ENCODE measurements at places on chromosomes 6 and 20.

GRCh38 chr6:169906688-169907418, 155.4 kb downstream of the ERMARD start:
- no peak for DNase-seq

- no peak for DNase-seq
Measured at GRCh38 chr6:37695857-37696219, 1.8 kb downstream of the MDGA1 start.

- peak; percentile 89 for DNase-seq
Measured at GRCh38 chr6:165573671-165574070, 89.4 kb downstream of the PDE10A start.

DNA sequence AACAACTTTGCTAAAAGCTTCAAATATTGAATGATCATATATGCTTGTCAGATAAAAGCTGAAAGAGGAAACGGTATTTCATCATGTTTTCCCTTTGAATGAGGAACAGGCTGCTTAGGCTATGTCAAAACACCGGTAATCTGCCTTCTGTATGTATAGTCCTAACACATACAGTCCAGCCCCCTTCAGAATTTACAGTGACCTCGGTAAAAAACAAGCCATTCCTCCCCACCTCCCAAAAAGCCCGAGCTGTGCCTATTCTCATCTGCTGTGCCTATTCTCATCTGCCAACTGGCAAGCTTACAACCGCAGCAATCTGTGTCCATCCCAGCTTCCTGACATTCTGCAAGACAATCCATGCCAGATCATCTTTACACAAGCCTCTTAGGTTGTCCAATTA, 26.8 kb upstream of the UBE2J1 start:
- DNase-seq = no peak

DNA sequence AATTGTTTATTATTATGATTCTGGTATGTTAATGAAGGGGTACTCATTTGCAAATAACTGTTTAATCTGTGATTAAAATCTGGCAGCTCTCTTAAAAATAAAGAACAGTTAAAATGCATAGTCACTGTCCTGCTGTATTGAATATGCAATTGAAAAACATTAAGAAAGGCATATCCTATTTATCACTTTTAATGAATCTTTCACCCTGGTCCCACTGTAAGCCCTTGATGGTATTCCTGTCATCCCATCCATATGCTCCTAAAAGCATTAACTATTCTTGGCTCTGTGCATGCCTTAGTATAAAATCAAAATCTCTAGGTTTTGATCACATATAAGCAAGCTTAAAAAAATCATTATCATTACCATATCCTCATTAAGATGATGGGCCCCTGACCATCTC, 411.0 kb upstream of the SOX4 start:
- no peak for DNase-seq

DNA sequence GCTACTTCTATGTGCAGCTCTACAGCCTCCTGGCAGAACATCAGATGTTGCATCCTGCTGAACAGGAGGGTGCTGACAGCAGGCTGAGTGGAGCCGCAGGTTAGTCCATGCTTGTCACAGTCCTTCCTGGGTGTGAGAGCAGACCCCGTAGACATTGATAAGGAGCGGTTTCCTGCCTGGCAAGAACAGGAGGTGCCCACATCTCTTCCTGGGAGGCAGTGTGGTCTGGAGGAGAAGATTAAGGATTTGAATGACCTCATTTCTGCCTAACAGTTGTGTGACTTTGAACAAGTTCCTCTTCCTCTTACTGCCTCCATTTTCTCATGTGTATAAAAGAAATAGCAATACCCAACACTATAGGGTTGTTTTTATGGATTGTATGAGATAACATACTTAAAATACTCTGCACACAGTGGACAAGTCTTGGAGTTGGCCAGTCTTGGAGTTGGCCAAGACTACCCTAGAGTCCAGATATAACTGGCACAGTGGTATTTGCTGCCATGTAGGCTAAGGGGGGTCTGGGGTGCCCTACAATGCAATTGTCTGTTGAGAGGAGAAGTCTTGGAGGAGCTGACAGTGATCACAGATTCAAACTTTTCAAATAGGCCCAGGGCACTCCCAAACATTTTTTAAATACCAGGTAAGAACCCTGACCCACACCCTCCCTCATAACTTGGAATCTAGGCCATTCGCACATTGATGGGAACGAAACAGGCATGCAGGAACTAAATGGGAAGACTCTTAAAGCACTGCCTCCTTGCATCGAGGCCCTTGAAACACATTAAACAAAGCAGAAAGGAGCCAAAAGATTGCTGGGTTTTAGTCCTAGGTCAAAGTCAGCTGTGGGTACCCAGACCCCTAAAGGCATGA, 32.6 kb upstream of the TBC1D7 start:
- DNase-seq = peak; percentile 94

GRCh38 chr20:36856691-36857635, 19.0 kb upstream of the TLDC2 start:
- DNase-seq = peak; percentile 55

- no peak for DNase-seq
Measured at GRCh38 chr20:57369596-57369995, 18.5 kb downstream of the RAE1 start.

DNA sequence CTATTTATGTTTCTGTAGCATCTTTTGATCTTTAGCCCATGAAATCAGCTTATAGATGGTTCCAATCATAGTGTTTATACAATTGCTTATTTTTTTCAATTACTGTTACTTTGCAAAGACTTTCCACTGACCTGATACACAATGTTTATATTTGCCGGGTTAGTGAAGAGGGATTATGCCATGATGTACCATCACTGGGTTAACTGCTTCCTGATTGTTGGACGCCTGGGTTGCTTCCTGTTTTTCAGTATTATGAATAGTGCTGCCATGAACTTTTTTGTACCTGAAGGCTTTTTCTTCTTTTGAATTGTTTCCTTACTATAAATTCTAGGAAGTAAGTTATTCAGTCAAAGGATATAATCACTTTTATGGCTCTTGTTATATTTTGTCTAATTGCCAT, 6.9 kb downstream of the MANBAL start:
- no peak for DNase-seq

DNA sequence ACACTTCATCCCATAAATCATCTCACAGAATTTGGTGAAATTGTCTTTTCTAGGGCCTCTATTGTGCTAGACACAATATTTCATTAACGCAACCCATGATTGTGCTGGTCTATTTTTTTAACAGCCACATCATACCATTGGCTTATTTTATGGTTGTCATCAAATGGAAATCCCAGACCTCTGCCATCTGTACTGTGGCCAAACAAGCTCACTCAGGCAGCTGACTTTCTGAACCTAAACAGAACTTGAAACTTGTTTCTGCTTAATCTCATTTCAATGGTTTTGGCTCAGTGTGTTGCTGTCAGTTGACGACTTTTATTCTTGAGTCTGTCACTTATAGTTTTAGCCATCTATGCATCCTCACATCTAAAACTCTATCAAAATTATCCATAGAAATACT, 111.8 kb downstream of the HAO1 start:
- no peak for DNase-seq

- peak; percentile 27 for DNase-seq
Measured at GRCh38 chr20:58131551-58132142, 96.8 kb downstream of the ANKRD60 start.

All from NCI-H226 (cell line).